ENCODE measurements at places on chromosomes 7 and 10.

- DNase-seq, result no peak
These were observed 73.4 kb upstream of the NAMPT start for GRCh38 chr7:106358103-106358663.

DNA sequence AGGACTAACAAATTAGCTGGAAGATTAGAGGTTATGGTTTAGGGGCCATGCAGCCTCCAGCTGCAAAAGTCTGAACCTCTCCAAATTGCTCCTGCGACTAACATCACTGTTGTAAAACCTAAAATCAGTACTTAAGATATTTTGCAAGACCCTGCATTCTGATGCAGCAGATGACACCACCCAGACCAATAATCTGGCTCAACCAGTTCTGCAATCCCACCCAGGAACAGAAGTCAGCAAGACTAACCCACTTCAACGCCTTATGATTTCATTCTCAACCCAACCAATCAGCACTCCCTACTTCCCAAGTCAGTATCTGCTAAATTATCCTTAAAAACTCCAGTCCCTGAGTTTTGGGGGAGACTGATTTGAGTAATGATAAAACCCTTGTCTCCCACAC, 250.8 kb upstream of the MBL2 start:
- no peak for DNase-seq

- no peak for DNase-seq
These were observed 149.9 kb downstream of the SFMBT2 start for GRCh38 chr10:7260912-7261311.

- DNase-seq, result no peak
These were observed 3.5 kb upstream of the SEPTIN7 start for GRCh38 chr7:35797311-35797710.

DNA sequence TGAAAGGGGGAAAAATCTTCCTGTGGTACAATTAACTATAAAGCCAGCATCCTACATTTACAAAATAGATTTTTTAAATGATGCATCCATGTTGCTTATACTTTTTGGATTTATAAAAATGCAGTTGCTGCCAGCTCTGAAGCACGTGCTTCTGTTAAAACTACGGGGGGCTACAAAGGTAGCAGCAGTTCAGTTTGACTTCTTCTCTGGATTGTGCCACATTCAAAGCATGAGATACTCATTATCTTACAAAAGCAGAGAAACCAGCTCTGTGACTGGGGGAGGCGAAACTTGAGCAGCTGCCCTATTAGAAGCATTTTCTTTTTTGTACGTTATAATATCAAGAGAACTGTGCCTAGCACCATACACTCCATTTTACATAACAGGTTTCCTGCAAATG, 31.1 kb downstream of the NEUROD6 start:
- DNase-seq, result no peak

DNA sequence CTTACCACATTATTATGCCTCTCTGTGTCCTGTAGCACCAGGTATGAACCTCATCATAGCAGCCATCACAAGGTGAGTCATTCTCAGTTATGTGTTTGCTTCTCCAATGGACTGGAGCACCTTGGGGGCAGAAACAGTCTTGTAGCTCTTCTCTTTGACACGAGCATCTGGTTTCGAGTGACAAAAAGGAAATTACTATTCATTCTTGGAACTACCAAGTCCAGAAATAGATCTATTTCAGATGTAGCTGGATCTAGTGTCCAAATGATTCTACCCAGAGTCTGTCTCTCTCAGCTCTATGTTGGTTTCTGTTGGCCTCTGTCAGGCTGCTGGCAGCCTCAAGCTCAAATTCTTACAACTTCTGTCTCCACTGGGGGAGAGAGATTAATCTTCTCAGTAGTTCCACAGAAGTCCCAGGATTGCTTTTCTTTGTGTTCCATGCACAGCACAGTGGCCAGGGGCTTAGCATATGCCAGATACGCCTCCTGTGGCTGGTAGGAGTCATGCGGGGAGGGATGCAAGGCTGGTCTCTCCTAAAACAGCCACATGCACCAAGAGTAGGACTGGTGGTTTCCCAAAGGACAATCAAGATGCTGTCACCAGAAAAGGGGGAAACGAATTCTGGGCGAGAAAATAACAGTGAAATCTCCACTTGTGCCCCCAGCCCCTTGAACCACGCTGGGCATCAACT, 37.2 kb upstream of the PAPSS2 start:
- DNase-seq, result no peak

- DNase-seq, result no peak
These were observed 3.1 kb upstream of the ST7 start for GRCh38 chr7:116949941-116950801.

DNA sequence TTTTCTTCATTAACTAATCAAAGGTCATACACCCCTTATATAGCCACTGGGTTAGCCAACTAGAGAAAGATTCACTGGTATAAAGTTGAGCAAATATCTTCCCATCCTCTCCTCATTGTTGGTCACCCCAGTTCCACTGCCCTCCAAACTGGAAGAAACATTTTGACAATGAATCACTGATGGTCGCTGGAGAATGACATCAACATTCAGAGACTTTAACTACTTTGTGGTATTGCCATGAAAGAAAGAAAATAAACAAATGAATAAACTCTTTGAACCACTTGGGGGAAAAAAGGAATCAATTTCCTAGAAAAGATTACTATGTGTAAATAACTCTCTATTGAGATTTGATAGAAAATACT, 23.4 kb downstream of the HYCC1 start:
- no peak for DNase-seq

DNA sequence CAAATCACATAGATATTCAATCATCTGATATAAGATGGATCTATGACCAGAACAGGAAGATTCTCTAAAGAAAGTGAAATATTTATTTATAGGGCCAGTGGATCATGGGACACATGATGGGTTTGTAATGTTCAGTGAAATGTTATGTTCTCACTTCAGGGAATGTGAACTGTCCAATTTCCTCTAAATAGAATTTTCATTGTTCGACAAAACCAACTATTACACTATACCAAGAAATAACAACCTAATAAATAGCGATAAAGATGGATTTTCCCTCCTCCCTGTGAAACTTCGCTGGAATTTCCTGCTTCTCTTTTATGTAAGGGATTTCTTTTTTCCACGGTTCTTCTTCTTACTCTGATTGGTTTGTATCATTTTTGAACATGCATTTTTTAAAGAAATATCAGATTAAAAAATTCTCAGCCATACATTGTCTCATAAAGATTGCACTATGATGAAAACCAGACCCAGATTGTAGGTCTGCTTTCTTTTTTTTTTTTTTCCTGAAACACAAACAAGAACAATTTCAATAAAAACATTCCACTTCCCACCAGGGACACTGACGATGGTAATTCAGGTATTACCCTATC, 139.8 kb upstream of the ZEB1 start:
- no peak for DNase-seq

DNA sequence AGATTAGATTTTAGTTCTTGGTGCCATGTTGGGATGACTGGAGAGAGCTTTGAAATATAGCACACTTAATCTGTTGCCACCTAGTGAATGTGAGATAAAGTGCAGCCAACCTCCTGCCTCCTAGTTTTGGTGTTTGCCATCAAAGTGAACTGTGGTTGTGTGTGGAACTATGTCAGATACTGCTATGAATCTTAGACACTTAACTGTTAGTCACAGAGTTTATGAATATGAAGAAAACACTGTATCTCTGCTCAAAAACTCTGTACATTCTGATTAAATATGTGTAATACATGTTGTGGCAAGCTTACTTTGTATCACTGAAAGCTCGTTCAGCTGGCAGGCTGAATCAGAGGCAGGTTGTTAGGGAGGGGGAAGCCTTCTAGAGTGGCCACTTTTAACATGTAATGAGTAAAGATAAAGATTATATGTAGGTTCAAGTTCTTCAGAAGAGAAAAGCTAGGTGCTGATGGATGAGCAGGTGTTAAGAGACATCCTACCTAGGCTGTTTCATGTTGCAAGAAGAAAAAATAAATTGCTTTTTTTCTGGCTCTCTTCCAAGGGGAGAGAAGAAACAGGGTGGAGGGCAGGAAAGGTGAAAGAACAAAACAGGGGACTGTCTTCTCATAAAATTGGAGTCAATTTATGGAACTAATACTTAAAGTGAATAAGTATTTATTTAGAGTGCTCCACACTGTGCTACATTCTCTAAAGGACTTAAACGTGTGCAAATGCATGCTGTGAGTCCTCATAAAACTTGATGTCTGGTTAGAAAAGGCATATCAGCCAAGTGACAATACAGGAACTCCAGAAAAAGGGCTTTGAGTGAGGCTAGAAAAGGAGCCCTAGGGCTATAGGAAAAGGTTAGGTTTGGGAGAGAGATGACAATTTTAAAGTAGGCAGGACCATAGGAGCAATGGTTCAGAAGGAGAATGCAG, 14.1 kb upstream of the LAMB1 start:
- no peak for DNase-seq

DNA sequence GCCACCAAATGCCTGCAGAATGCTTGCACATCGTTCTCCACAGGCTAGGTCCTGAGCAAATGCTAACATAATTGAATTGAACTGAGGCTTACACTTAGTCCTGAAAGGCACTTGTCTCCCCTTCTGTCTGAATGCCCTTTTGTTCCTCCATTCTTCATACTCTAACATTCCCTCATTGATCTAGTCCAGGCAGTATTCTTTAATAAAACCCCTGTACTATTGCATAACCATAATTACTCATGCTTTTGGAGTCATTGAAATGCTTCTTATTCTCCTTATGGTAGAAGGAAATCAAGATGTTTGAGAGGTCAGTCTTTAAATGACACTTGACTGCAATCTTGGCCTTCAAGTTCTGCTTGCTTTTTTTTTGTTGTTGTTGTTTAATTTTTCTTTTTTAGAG, 7.1 kb downstream of the PI4K2A start:
- no peak for DNase-seq

DNA sequence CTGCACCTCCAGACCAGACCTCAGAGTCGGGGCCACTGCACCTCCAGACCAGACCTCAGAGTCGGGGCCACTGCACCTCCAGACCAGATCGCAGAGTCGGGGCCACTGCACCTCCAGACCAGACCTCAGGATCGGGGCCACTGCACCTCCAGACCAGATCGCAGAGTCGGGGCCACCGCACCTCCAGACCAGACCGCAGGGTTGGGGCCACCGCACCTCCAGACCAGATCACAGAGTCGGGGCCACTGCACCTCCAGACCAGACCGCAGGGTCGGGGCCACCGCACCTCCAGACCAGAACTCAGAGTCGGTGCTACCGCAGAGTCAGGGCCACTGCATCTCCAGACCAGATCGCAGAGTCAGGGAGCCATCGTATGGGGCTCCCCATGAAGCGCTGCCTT, 105.9 kb downstream of the ACTR3B start:
- DNase-seq, result no peak

- no peak for DNase-seq
These were observed 537 bp downstream of the NAPEPLD start for GRCh38 chr7:103148131-103148993.

DNA sequence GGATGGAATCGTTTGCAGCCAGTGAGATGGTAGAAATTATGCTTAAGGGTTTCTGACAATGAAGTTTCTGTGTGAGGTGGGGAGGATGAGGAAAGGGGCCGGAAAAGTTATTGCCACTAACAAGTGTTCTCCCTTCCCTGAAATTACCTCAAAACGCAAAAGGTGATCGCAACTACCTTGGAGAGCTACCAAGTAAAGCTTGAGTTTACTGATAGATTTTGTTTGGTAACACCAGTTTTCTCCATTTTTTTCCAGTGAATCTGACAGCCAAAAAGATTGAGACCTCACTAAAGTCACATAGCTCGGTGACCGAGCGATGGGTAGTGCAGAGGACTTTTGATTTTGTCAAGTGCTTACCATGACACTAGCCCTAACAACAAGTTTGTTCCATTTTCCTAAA, 1.6 kb downstream of the SUV39H2 start:
- no peak for DNase-seq

DNA sequence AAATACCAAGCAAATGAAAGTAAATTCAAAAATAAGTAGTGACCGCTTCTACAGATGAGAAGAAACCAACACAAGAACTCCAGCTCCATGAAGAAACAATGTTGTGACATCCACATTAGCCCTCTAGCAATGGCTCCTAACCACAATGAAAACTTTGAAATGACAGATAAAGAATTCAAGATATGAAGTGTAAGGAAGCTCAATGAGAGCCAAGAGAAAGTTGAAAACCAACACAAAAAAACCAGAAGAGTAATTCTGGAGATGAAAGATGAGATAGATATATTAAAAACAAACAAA, 68.2 kb upstream of the DDC start:
- no peak for DNase-seq

DNA sequence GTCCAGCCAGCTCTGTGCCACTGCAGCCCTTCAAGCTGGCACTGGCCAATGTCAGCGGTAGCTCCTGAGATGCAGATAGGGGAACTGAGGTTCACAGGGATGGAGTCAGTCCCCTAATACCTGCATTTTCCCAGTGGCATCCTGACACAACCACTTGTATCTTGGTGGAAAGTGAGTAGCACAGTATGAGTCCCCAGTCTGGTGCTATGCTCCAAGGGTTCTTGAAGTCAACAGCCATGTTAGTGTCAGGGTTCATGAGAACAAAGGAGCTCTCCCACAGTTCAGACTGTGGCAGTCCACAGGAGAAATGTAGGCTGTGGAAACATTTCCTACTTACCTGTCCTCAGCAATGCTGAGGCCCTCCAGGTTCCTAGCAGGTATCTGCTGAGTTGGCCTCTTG, 115.5 kb downstream of the ZNF736 start:
- no peak for DNase-seq

DNA sequence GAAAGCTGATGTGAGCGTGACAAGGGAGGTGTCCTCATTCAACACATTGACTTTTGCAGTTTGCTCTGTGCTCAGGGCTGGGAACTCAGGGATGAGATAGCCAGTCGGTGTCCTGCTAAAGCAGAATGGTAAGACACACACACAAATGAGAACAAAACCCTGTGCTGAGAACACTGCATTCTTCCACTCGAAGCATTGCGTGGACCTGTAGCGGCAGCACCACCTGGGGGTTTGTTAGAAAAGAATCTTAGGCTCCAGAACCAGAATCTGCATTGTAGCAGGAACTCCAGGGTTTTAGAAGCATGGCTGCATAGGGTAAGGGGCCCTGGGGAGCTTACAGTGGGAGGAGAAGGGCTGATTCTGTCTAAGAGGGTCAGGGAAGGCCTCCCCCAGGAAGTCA, 21.5 kb upstream of the OGDHL start:
- DNase-seq, result no peak

DNA sequence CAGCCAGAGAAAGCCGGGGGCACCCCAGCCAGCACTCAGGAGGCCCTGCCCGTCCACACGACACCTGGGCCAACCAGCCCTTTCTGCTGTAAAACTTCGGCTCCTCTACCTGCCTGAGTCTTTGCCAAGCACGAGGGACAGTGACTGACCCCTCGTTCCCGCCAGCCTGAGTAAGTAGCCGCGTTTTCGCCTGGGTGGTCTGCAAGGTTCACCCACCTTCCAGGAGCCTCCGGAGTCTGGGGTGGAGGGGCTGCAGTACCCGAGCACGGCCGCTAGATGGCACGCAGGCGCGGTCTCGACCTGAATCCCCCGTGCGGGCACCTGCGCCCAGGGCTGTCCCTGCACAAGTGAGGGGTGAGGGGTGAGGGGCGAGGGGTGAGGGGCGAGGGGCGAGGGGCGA, 192.7 kb downstream of the PTPRN2 start:
- no peak for DNase-seq

All from HL-60 (cell line).